ENCODE measurements at places on chromosomes 2 and 18.

GRCh38 chr18:9000733-9001132 lies 101.8 kb upstream of the NDUFV2 start:
- DNase-seq = no peak

DNA sequence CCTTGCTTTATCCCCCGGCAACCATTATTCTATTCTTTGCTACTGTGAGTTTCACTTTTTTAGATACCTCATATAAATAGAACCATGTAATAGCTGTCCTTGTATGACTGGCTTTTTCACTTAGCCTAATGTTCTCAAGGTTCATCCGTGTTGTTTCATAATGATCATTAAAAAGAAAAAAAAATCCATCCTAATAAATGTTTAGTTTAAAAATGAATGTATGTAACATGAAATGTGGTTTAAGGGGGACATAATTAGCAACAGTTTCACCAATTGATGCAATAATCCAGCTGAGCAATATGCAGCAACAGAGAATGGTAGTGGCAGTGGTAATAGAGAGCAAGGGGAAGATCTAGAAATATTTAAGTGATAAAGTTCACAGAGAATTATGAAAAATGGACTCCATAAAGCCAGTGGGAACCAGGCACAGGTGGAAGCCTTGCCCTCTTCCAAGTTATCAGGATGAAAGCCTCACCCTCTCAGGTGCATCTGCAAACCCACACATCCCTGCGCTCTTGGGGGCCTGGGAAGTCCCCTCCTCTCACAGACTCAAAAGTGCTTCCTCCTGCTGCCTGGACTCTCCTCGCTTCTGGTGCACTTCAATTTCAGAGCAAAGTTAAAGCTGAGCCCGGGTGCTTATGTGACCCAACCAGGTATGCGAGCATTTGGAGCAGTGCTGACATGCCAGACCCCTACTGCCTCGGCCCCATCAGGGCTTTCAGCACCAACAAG lies 1403.3 kb upstream of the SLC39A10 start:
- no peak for DNase-seq

DNA sequence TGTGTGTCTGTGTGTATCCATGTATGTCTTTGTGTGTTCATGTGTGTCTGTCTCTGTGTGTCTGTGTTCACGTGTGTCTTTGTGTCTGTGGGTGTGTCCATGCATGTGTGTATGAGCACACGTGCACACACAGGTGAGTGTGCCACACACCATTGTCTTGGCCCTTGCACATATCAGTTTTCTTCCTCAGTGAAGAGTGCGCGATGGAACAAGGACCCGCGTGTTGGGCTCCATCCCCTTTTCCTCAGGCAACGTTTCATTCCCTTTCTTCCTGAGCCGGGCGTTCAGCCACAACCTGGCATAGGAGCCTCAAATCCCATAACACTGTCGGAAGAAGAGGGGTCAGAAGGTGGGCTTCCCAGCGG lies 74.3 kb downstream of the PTGR3 start:
- DNase-seq = no peak

- DNase-seq = no peak
Observed at GRCh38 chr2:70088598-70089219, 1.4 kb downstream of the PCBP1 start.

GRCh38 chr2:46545015-46545839 lies 65.9 kb downstream of the TMEM247 start:
- no peak for DNase-seq

DNA sequence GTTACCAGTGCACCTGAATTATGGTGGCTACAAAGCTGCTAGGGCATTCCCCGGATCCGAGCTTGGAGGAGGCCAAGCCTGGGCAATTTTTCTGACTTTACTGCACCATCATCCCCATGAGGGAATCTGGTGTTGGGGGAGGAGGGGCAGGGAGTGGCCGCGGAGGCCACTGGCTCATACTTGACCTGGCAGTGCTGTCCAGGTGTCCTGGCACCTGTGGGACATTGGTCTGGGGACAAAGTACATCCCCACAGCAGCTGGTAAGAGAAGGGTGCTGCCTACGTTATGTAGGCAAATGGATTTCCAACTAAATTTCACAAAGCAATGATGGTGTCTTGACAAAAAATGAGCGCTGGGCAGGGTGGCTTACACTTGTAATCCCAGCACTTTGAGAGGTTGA lies 48.3 kb downstream of the KLHL29 start:
- no peak for DNase-seq

DNA sequence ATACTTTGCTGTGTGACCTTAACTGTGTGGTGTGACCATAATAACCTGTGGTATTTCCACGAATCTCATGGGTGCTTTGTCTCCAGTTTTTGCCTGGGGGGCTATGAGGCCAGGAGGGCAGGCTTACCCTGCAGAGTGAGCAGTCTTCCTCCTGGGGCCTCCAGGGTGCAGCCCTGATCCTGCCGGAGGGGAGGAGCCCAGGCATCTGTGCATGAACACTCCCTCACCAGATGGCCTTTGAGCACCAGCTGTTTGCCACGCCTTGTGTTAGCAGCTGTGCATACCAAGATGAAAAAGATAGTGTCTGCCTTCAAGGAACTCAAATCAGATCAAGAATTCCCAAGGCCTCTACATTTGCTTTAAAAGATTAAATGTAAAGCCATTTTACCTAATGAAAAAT lies 75.0 kb upstream of the RBM44 start:
- no peak for DNase-seq

GRCh38 chr18:48213791-48214190 lies 195.4 kb downstream of the ZBTB7C start:
- DNase-seq = no peak

DNA sequence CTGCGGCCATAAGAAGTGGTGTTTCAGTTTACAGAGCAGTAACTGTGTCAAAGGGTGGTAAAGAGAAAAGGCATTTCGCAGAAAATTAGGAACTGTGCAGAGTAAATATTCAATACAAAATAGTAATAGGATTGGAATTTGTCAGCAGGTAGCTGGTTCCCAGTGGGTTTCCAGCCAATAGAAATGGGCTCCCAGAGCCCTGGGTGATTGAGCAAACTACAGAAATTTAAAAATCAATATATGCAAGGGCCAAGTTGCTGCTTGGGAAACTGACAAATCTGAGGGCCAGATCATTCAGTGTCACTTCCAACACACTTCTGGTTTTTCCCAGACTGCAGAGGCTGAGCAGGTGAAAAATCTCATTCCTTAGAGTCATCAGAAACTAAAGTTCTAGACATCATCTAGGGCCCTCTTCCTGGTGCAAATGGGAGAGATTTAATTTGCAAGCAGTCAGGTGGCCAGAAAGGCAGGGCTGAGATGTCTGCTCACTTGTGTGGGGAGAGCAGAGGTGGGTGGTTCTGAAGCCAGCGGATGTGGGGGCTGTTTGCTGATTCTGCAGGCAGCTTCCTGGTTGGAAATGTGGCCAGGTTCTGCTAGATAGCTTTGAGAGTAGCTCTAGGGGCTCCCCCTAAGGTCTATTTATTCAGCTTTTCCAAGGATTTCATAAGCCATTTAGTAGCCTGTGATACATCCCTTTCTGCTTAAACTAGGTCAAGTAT lies 182.4 kb downstream of the NCK2 start:
- peak; percentile 36 for DNase-seq

DNA sequence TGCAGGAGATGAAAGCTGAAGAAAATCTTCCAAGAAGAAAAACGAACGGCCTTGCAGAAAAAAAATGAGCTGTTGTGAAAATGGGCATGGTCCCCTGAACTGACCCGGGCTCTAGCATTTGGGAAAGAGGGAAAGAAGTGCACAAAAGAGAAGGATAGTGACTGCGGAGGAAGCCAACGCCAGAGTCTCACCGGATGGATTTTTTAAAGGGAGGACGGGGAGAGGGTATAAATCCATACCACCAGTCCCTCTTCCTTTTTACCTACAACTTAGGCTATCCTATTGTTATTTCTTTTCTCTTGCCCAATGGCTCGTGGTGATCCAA lies 601 bp downstream of the WDR35 start:
- DNase-seq = no peak

DNA sequence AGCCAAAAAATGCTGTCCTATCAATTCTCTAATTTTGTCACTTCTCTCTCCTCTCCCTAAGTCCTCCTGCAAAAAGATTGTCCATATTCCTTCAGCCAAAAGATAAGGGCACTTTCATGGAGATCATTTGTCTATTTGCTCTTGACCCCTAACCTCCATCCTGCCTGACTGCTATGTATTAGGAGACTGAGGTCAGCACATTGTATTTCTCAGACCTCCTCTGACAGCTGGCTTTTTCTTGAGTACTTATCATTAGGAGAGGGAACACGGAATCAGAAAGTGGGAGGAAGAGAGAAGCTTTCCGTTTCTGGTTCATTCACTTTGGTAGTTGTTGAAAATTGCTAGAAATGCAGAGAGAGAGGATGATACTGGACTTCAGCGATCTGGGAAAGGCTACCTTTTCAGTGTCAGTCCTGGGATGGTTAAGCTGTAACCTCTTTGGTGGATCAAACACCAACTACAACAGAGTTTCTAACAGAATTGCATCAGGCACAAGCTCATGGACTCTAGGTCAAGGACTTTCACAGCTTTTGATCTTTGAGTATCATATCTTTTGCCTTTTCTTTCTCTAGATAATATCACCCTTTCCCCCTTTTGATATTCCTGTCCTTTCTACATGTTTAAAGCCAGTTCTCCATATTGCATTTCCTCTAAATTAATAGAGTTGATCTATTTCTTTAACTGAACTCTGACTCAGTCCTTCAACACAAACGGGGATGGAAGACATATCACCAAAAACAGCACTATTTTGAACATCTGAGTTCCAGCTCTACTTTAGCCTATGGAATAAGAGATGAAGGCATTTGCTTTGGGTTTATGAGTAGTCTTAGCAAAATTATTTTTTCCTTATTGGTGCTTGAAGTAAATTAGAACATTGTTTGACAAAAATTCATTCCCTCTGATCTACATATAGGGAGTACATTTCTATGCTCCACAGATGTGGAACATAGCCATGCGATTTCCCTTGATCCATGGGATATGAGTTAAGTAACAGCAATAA lies 63.3 kb upstream of the KYNU start:
- no peak for DNase-seq

DNA sequence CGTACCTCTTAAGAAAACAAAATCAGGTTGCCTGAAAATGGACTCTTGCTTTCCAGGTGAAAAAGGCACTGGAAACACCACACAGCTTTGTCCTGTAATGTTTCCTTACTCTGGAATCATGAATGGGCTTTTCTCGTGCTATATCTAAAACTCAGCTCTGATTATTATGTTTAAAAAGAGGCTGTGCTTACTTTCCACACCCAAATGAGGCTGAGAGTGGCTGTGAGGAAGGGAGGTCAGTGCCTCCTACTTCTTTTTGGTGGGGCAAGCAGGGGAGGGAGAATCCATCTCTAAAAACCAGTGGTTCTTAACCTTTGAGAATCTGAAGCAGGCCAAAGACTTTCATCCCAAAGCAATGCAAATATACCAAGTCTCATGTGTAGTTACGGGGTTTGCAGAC lies 148.6 kb downstream of the FAM210A start:
- DNase-seq = no peak

- DNase-seq = no peak
Observed at GRCh38 chr2:234768608-234769196, 183.1 kb upstream of the SH3BP4 start.

DNA sequence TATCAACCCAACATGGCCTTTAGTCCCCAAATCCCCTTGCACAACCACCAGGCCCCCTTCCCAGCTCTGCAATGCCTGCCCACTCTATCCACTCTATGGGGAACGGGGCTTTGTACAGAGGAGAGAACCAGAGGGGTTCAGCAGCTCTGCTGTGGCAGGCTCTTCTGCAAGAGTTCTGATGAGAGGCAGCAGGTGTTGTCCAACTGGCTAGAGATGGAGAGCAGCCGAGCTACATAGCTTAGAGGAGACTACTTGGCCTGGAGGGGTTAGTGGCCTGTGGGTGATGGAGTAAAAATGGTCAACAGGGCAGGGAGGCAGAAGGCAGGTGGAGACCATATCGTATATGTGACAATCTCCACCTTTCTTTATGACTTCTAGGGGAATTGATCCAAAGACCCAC lies 103.0 kb downstream of the QPCT start:
- DNase-seq = no peak

DNA sequence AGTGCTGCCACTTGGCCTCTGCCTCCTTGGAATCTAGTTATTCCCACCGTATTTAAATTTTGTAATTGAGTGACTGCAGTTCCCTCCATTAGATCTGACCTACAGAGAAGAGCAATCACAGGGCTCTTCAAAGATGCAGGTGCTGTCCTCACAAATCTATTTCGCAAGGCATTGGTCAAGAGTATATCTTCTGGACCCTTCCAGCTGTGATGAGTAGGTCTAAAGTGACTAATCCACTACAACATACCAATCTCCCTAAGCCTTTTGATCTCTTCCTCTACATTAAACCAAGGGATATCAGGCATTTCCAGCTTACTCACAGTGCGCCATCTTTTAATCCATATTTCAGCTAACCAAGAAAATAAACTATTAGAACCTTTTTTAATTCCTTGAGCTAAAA lies 65.1 kb upstream of the COL3A1 start:
- no peak for DNase-seq

GRCh38 chr18:63175264-63175663 lies 144.3 kb downstream of the BCL2 start:
- no peak for DNase-seq

- no peak for DNase-seq
Observed at GRCh38 chr2:199679883-199680282, 171.1 kb downstream of the FTCDNL1 start.

DNA sequence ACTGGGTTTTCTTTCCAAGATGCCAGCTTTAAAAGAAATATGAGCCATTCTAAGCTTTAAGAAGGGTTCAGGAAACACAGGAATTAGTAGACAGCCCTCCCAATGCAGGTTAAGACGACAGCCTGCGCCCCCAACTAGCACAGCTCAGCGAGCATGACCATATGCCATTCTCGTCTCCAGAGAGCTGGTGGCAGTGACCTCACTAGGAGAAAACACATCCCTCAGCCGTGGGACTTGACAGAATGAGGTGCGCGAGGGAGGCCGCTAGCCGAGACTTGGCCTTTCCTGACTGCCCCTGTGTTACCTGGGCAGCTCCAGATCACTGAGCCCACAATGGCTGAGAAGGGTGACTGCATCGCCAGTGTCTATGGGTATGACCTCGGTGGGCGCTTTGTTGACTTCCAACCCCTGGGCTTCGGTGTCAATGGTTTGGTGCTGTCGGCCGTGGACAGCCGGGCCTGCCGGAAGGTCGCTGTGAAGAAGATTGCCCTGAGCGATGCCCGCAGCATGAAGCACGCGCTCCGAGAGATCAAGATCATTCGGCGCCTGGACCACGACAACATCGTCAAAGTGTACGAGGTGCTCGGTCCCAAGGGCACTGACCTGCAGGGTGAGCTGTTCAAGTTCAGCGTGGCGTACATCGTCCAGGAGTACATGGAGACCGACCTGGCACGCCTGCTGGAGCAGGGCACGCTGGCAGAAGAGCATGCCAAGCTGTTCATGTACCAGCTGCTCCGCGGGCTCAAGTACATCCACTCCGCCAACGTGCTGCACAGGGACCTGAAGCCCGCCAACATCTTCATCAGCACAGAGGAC lies 103.9 kb downstream of the MAPK4 start:
- no peak for DNase-seq

GRCh38 chr2:38245114-38245641 lies 131.9 kb downstream of the ATL2 start:
- no peak for DNase-seq

GRCh38 chr2:31748041-31748440 lies 167.3 kb upstream of the SRD5A2 start:
- no peak for DNase-seq

Data from stimulated activated CD4-positive, alpha-beta T cell treated with anti-CD3 and anti-CD28 coated beads, Interleukin-12 subunit alpha, Interleukin-12 subunit beta, amount 100 ng/mL, for 48 hours (primary cell).